ENCODE measurements at places on chromosomes 12 and 14.

GRCh38 chr12:94147387-94147990 lies 888 bp upstream of the PLXNC1 start:
- no peak for DNase-seq

DNA sequence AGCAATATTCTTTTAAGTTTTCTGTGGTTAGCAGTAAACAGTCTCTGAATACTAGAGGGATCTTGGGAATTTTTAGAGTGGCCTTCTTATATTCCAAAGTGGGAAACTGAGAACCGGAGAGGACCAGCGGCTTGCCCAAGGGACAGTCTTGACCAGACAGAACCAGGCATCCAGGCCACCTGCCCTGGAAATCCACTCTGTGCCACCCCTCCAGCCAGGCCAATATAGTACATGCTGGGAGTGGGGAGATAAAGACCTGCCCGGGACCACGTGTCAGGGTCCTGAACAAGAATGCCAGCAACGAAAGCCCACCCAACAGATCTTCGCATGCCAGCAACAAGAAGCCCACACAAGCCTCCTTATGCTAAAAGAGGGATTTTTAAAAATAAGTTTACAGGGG lies 49.4 kb upstream of the RIN3 start:
- DNase-seq, result no peak

- DNase-seq, result no peak
Measured at GRCh38 chr14:29822430-29822709, 105.3 kb downstream of the PRKD1 start.

- DNase-seq, result no peak
Measured at GRCh38 chr12:24118668-24119067, 169.2 kb upstream of the SOX5 start.

GRCh38 chr14:98955741-98956070 lies 316.3 kb downstream of the BCL11B start:
- DNase-seq, result no peak

DNA sequence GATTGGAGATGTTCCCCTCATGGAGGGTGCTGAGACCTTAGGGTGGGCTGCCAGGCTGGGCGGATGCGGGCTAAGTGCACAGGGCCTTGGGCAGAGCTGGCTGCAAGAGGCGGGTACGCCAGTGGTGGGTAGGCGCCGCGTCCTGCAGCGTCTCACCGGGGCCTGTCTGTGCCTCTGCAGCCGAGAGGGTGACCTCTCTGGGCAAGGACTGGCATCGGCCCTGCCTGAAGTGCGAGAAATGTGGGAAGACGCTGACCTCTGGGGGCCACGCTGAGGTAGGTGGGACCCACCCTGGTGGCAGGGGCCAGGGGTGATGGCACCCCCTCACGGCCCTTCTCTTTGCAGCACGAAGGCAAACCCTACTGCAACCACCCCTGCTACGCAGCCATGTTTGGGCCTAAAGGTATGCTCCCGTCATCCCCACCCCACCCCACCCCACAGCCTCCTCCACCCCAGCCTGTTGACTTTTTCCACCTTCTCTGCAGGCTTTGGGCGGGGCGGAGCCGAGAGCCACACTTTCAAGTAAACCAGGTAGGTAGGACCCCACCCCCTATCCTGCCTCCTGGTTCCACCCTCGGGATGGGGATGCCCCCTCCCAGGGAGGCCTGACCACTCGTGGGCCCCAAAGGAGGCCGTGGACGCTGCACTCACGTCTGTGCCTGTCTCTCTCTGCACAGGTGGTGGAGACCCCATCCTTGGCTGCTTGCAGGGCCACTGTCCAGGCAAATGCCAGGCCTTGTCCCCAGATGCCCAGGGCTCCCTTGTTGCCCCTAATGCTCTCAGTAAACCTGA lies 1.5 kb downstream of the CRIP1 start:
- DNase-seq, result no peak

- DNase-seq, result peak; percentile 58
Measured at GRCh38 chr12:11981121-11981733, 89.5 kb upstream of the BCL2L14 start.

- DNase-seq, result peak; percentile 85
Measured at GRCh38 chr14:49879646-49880204, 13.2 kb upstream of the ARF6 start.

GRCh38 chr12:559906-560455 lies 100.2 kb downstream of the B4GALNT3 start:
- DNase-seq, result no peak

DNA sequence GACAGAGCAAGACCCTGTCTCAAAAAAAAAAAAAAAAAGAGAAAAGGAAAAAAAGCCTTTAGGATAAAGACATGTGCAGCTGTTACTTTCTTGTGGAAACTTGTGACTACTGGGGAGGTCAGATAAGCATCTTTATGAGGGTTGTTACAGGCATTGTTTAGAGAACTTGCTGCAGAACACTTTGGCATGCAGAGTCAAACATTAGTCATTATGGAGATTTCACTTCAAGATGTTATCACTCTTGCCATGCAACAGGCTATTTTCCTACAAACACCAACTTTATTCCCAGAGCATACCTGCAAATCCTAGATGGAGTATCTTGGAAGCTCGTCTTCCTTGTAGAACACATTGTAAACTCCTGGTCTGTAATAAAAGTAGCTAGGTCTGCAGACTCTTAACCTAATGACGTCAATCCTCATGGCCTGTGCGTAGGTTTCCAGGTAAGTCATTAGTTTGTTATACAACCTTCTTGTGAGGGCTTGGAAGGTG lies 36.3 kb upstream of the WDR89 start:
- DNase-seq, result no peak

GRCh38 chr12:132686825-132687210 lies 324 bp downstream of the POLE start:
- DNase-seq, result no peak

DNA sequence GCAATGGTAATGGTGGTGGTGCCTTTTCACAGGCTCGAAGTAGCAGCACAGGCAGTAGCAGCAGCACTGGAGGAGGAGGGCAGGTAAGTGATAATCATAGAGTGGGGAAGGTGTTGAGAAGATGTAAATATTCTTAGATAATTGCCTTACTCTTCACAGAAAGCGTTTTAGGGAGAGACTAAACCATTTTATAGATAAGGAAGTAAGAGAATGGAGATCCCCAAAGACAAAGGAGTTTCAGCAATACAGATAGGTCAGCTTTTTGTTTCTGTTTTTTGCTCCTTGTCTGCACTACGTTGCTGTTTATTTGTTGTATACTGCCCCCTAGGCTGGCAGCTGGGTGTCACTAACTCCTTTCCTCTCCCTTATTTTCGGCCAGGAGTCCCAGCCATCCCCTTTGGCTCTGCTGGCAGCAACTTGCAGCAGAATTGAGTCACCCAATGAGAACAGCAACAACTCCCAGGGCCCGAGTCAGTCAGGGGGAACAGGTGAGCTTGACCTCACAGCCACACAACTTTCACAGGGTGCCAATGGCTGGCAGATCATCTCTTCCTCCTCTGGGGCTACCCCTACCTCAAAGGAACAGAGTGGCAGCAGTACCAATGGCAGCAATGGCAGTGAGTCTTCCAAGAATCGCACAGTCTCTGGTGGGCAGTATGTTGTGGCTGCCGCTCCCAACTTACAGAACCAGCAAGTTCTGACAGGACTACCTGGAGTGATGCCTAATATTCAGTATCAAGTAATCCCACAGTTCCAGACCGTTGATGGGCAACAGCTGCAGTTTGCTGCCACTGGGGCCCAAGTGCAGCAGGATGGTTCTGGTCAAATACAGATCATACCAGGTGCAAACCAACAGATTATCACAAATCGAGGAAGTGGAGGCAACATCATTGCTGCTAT lies 2.0 kb downstream of the SP1 start:
- peak; percentile 32 for DNase-seq

DNA sequence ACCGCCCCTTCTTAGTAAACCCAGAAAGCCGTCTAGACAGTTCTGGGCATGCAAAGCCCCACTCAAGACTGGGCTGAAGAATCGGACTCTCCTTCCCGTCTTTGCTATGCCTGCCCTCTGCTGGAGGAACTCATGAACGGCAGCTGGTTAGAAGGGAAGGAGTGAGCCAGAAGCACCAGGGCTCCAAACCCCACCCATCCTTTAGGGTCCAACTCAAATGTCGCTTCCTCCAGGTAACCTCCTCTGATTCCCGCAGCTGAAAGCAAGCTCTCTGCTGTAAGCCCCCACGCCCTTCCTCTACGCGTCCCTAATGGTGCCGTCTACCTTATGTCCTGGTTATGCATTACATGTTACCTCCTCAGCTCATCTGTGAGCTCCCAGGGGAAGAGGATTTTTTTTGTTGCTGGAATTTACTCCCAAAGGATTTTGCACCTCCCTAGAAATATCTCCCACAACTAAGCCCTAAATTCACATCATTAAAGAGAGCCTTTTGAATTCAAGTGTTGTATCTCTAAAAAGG lies 59.0 kb upstream of the SCN8A start:
- DNase-seq, result peak; percentile 73

DNA sequence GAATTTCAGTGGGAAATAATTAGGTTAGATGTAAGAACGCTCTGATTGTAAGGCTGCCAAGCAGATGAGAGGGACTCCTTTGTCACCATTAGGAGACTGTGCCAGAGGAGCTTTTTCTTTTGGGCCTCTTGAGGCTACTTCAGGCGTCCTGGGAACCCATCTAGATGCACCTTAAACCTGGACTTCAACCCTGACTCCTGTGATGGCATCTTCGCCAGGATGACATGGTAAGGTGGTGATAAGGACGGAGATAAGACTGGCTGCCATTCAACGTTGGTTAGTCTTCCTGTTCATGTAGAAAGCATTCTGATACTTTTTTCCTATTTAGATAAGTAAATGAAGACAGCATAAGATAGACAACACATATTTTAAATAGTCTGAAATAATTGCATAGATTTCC lies 36.3 kb downstream of the STK38L start:
- no peak for DNase-seq

GRCh38 chr12:4496145-4496838 lies 42.4 kb upstream of the RAD51AP1 start:
- no peak for DNase-seq

- DNase-seq, result no peak
Measured at GRCh38 chr14:54188064-54188666, 208.6 kb upstream of the CDKN3 start.

DNA sequence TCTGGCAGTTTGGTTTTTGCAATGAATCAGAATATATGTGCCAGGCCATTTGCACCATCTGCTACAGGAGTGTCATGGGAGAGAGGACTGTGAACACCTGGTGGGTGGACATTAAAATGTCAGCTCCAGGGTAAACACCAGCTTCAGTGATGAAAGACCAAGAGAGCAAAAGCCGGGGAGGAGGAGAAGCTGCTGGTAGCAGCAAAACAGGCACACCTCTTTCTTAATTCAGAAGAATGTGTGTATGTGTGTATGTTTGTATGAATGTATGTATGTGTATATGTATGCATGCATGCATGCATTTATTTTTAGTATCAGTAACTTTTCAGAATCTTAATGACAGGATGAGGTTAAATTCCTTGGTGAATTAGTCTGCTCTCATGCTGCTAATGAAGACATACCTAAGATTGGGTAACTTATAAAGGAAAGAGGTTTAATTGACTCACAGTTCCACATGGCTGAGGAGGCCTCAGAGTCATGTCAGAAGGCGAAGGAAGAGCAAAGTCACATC lies 357.4 kb upstream of the PRICKLE1 start:
- DNase-seq, result no peak

- DNase-seq, result no peak
Measured at GRCh38 chr12:122788387-122788786, 14.0 kb downstream of the CCDC62 start.

DNA sequence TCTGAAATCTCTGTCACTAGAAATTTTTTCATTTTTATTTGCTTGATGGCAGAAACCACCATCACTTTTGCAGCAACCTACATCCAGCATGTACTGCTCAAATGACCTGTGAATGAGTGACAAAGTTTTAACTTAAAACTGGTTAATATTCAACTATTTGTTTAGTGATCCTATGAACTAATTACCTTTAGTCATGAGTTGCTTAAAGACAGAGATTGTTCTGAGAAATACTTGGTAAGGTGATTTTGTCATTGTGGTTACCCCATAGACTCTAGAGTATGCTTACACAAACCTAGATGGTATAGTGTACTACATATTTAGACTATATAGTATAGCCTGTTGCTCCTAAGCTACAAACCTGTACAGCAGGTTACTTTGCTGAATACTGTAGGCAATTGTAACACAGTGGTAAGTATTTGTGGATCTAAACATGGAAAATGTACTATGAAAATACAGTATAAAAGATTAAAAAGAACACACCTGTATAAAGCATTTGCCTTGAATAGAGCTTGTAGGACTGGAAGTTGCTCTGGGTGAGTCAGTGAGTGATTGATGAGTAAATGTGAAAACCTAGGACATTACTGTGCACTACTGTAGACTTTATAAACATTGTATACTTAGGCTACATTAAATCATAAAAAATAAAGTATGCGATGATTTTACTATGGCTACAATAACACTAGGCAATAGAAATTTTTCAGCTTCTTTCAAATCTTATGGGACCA lies 256.6 kb upstream of the PPFIA2 start:
- DNase-seq, result no peak

GRCh38 chr12:82757656-82758055 lies 71.0 kb downstream of the TMTC2 start:
- DNase-seq, result no peak

GRCh38 chr14:24281636-24282035 lies 10.2 kb upstream of the RABGGTA start:
- no peak for DNase-seq

Measured in stimulated activated CD4-positive, alpha-beta T cell treated with anti-CD3 and anti-CD28 coated beads, Interleukin-1b, Interleukin-23, amount 100 ng/mL, for 48 hours (primary cell).